Stimulated activated CD8-positive, alpha-beta memory T cell treated with anti-CD3 and anti-CD28 coated beads, Interleukin-2, amount 100 ng/mL, for 1 hour (primary cell): ENCODE measurements at places on chromosomes 16 and 17.

- DNase-seq: no peak
Measured at GRCh38 chr16:10992797-10993196, 48.4 kb downstream of the CLEC16A start.

- DNase-seq: no peak
Measured at GRCh38 chr17:45946841-45947256, 52.2 kb upstream of the STH start.

GRCh38 chr16:56859636-56860035, 5.4 kb upstream of the SLC12A3 start:
- DNase-seq: no peak

GRCh38 chr17:27486741-27487140, 30.5 kb downstream of the KSR1 start:
- no peak for DNase-seq

DNA sequence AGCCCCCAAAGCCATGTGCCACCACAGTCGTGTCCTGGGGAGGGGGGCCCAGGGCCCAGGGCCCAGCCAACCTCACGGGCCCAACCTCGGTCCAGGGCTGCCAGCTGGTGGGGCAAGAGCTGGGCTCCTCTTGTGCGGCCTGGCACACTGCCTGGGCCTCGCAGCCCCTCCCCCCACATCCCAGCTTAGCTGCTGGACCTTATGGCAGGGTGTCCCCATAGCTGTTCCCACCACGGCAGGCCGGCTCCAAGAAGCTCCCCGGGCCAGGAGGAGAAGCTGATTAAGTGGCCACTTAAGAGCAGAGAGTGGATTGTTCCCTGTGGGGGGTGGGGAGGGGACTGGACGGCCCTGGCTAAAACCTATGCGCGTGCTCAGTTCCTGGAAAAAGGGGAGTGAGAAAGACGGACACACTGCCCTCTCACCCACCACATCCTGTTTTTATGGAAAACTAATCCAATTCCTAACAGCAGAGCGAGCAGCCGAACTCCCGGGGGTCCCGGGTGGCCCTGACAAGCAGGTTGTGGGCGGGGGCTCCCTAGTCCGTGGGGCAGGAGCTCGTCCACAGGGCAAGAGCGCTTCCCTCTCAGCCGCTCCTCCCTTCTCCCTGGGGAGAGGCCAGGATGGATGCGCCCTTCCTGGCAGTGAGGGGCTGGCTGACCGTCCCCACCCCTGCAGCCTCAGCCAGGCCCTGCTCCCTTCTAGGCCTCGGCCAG, 16.8 kb downstream of the PIEZO1 start:
- DNase-seq: no peak

DNA sequence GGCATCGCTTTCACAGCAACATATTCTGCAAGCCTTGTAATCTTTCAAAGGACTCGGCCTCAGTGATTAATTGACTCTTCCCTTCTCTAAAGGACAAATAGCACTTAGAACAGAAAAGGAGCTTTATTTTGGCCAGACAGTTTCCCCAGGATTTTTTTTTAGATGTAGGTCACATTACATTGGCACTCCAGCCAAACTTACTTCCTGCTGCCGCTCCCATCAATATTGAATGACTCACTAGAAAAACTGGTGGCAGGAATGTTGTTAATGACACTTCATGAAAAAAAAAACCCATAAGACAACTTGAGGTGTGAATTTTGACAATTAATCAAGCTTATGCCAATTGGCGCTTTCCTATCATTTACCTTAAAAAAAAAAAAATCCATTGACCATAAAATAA, 432.6 kb downstream of the TOX3 start:
- DNase-seq: no peak

- DNase-seq: no peak
Measured at GRCh38 chr16:49827805-49828438, 28.0 kb downstream of the ZNF423 start.

GRCh38 chr16:56294579-56294978, 103.3 kb downstream of the GNAO1 start:
- no peak for DNase-seq

GRCh38 chr17:77501101-77501566, 360.4 kb downstream of the SEC14L1 start:
- DNase-seq: no peak

DNA sequence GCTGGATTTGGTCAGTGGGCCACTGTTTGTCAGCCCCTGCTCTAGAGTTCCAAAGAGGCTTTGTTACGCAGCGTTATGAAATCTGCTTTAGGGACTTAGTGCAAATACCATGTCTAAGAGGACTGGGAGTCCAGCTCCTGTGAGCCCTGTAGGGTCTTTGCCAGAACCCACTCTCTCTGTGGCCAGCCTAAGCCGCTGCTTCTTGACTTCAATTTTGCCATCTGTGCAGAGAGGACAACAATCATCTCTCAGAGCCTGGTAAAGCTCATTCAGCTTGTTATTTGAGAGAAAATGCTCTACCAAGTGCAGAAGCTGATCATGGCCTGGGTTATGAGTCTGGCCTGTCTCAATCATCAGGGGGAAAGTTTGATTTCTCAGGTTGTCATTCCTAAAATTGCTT, 17.9 kb downstream of the CA10 start:
- DNase-seq: no peak

DNA sequence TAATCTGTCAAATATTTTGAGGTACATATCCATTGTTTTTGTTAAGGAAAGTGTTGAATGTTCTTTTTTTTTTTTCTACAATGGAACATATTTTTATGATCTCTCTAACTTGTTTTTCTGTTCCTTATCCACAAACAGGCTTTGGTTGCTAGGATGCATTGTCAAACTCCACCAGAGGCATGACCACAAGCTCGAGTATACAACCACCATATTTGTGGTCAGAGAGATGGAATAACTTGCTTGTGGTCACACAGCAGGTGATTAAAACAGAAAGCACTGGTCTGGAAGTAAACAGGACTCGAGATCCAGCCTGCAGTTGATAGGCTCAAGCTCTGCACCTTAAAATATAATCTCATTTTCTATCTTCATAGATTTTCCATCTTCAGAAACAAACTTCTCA, 105.8 kb upstream of the ADAMTS18 start:
- no peak for DNase-seq

- DNase-seq: no peak
Measured at GRCh38 chr17:27417596-27418365, 38.5 kb upstream of the KSR1 start.
